ENCODE measurements at places on chromosomes 7 and 10. TPM values are rescaled to one million over a fixed set of nuclear protein-coding genes. Genes with fewer than 3 reads are reported as not detected.

Gene PANK1
- total RNA-seq = 17.9 TPM

DNA sequence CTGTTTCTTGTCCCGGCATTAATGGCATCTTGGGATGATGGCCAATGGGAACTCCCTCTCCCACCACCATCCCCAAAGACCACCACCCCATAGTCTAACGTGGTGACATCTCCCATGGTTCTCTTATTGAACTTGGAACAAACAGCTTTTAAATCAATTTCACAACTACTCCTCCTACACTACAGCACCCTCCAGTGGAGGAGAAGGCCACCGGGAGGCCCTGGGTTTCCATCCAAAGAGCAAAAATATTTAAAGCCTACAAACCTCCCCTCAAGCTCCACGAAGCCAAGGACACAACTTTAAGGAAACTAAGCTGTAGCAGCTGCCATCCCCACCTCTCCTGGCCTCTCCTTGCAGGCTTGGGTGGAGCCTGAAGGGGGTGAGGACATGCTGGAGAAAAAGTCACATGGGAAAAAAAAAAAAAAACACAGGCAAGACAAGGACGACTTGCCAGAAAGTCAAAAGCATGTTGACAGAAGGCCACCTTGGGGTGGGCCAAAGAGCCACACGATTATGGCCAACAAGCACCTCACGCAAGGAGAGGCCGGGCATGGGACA lies 94.0 kb upstream of the LANCL2 start:
- DNase-seq = no peak

Gene MRLN
- total RNA-seq = not detected

Gene CALY
- total RNA-seq = 283 TPM

DNA sequence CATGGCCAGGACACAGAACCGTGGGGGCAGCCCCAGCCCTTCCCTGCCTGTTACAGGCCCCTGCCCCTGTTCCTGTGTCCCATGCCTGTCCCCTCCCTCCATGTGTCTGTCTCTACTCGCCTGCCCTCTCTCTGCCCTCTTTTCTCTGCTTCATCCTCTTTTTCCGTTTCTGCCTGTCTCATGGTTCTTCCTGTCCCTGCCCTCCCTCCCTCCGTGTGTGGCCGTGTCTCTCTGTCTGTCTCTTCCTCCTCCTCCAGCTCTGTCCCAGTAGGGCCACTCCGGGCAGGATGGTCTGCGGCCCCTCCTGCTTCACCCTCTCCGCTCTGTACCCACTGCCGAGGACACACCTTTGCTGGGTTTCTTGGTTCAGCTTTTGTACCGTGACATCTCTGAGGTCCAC lies 137.4 kb downstream of the FAM53B start:
- no peak for DNase-seq

DNA sequence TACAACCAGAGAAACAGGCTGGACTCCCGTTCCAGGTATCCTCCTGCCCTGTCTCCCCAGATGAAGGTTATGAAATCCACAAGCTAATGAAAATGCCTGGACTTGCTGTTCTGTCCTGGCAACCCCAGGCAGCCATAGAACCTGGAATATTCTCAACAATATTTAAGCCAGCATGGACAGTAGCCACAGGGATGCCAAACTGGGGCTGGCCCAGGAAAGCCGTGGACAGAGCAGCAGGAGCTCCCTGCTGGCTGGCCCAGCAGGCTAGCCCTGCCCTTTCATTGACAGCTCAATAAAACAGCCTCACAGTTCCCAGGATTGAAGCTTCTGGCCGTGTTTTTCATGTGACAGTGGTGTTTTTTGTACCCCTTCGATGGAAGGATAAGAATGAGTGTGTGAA lies 230.6 kb downstream of the BMPER start:
- no peak for DNase-seq

Gene PIK3CG
- 2.8 TPM for total RNA-seq

- no peak for DNase-seq
These were observed 128.5 kb downstream of the INHBA start for GRCh38 chr7:41574377-41574776.

DNA sequence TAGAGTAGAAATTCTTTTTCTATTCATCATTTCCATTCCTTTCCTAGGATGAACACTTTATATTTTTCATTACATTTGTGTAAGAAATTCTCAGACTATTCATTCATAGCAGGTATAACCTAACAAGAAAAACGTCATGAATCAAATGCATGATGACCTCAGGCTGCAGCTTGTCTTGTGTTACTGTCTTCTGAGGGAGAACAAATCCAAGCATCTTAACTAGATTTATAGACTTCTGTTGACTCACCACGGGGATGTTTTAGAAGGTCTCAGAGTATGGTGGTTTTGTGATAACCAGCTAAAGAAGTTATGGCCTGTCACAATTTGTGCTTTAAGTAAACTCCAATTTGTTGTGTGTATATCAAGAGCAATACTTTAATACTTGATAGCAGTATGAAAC lies 102.7 kb downstream of the ANKRD7 start:
- no peak for DNase-seq

Gene PAX4
- not detected for total RNA-seq

- no peak for DNase-seq
These were observed 14.5 kb upstream of the AKR1C2 start for GRCh38 chr10:5018134-5018533.

- DNase-seq = no peak
These were observed 325.5 kb upstream of the C7orf33 start for GRCh38 chr7:148264933-148265557.

DNA sequence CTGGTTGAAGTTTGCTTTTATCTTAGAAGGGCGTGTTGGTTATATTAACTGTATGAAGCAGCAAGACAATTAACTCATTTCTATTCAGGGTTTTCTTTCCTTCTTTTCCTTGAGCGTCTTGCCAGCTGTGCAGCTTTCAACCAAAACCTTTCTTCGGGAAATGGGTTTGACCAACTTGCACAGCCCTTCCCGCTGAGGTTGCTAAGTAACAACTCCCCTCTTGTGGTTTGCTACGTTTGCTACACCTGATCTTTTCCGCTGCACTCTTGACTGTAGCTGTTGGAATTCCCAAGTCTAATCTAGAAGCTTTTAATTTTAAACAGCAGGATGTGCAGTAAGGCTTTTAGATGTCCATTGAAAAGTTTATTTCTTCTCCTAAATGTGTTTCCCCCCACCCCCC lies 116.9 kb downstream of the CDCA7L start:
- DNase-seq = no peak

Gene DTX2
- total RNA-seq = 19.8 TPM

- peak; percentile 46 for DNase-seq
These were observed 27.7 kb upstream of the PRKCQ start for GRCh38 chr10:6607778-6608177.

DNA sequence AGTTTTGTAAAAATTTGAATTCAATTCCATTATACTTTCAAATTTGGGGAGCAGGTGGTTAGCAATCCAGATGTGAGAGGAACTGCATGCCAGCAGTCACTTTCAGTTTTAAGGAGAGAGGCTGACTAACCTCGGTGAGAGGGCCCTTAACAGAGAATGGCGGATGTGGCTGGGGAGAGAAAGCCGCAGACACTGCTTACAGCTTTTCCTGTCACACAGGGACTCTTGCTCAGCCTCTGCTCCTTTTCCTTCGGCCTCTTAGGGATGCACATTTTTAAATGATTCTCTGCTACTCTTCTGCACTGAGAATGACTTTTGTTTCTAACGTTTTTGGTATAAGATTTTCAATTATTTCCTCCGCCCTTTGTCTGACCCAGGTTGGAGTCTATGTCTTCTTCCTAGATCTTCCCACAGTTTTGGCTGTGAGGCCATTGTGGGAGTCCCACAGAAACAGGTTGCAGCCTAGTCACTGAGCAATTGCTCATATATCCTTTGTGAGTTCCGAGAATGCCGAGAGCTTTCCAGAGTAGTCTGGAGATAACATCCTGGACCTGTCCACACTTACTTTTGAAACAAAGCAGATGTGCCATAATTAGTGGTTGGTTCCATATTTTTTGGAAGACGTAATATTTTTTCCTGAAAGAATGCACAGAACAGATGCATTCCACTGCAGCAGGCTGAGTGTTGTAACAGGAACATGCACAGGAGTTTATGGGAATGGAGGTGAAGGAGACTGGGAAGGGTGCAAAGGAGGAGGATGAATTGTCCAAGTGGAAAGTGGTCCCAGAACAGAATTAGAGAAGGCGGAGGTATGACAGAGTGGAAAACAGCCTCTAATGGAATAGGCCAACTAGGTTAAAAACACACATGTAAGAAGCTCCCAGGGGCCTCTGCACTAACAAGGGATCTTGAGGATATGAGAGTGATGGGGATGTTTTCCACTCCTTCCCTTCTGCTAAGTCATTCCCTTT lies 168.0 kb upstream of the ZNF32 start:
- no peak for DNase-seq

Gene SPDYE2
- not detected for total RNA-seq

Measured in dorsolateral prefrontal cortex (tissue), 122 donors.